Breast epithelium (tissue), 4 donors: ENCODE measurements at places on chromosomes 3 and 15.

GRCh38 chr3:35777563-35778554 lies 138.5 kb downstream of the ARPP21 start:
- no peak for DNase-seq

- DNase-seq: no peak
Observed at GRCh38 chr3:49793486-49794085, 6.1 kb downstream of the CDHR4 start.

- peak; percentile 73 for DNase-seq
Observed at GRCh38 chr3:126208606-126209256, 28.3 kb upstream of the ALDH1L1 start.

DNA sequence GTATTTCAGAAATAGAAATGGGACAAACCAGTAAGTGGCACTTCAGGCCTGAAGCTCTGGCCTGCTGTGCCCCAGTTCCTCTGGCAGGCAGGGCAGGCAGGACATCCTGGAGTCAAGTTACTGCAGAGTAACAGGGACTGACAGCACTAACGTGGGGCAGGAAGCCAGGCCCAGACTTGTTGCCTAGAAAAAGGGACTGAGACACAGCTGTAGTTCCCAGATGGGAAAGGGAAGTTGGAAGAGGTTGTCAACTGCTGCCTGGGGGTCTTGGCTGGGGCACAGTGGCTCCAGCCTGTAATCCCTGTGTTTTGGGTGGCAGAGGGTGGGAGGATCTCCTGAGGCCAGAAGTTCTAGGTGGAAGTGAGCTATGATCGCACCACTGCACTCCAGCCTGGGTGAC lies 171.9 kb downstream of the FMN1 start:
- peak; percentile 61 for DNase-seq

GRCh38 chr3:88586121-88586640 lies 436.4 kb downstream of the C3orf38 start:
- DNase-seq: no peak

GRCh38 chr15:77528290-77528967 lies 104.3 kb downstream of the LINGO1 start:
- no peak for DNase-seq

DNA sequence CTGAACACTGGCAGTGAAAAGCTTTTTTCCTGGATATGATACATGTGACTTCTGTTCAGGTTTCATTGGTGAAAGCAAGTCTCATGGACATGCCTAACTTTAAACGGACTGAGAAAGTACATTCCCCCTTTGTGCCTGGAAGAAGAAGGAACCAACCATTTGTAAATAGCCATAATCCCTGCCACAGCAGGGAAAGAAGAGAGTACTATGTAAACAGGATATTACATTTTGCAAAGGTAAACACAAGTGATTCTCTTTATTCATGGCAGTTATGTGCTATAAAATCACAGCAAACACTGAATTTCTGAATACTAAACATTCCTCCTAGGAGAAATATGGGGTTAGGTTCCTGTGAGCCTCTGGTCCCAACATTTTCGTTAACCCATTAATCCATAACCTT lies 46.8 kb downstream of the PRICKLE2 start:
- no peak for DNase-seq

DNA sequence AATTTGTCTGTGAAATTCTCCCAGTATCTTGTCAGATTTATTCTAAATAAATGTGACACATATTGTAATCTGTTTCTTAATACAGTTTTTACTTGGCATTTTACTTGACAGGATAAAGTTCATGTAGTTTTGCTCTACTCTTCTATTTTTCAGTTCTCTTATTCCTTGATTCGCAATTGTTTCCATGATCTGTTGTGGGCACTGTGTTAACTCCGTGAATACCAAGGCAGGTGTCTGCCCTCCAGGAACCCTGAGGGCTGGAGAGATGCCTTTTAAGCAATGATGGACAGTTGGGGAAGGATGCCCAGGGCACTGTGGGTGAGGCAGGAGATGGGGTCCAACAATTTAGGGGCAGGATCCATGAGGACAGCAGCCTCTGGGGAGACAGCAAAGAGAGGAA lies 3.1 kb downstream of the CLDN11 start:
- no peak for DNase-seq

DNA sequence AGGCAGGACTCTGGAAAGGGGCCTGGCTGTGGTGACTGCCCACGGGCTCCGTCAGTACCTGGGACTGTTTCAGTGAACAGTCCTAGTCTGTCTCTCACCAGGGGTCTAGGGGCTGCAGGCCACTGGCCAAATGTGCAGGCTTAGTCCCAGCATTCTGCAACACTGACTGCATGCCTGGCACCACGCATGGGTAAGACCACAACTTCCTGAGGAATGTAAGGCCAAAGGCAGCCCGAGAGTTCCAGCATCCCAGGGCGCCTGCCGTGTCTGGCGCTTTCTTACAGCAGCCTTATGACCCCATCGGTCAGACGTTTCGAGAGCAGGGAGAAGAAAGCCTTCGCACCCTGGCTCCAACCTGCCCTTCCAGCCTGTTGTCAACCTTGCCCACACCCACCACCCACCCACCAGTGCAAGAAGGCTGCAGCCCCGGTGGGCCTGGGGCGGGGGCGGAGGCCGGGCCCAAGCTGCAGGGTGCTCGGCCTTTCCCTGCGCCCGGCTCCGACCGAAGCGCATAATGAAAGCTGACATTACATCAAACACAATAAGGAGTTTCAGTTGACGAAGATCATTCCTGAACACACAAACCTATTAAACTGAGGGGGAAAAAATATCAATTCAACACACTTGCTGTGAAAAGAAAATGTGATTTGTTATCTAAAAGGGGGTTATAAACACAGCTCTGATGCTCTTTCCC lies 29.5 kb upstream of the TMEM115 start:
- DNase-seq: peak; percentile 39

GRCh38 chr3:123705488-123706285 lies 120.8 kb upstream of the HACD2 start:
- DNase-seq: no peak

GRCh38 chr15:52546031-52546751 lies 17.5 kb upstream of the MYO5A start:
- no peak for DNase-seq

- no peak for DNase-seq
Observed at GRCh38 chr15:75107908-75108838, 84.8 kb downstream of the PPCDC start.

DNA sequence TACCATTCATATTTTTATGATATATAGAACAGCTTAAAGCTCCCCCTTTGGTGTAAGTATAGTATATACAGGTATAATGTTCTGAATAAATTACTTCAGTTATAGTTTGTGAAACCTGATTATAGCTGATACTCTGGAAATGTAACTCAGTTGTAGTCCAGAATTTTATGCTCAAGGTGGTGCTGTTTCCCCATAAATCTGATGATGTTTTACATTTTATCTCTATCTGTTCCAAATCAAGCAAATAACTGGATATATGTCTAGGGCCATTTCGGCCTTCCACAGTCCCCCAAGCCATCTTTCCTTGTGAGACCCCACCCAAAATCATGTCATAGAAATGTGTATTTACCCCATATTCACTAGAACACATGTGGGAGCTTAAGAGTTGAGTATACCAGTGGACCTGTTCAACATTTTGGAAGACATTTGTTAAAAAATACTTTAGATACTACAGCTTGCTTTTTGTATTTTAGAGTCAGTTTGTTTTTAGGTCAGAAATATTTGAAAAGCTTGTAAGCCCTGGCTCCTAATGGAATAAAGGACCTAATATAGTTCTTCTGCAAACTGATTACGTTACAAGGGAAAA lies 107.1 kb downstream of the ATG7 start:
- DNase-seq: no peak

DNA sequence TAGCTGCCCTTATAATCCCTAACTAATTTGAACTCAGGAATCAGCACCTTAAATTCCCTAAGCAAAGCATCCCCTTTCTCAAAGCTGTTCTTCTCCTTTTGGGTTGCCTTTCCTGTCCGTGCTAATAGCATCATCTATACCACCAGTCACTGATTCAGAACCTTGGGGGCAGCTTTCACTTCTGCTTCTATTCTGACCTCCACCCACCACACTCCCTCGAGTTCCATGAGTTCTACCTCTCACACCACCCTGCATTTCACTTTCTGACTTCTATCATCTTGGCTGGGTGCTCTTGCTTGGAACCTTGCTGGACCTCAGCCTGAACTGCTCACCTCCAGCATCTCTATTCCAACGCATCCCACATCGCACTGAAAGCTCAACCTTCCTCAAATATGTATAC lies 55.4 kb upstream of the KCNMB2 start:
- DNase-seq: no peak

GRCh38 chr3:190491533-190492054 lies 22.3 kb upstream of the IL1RAP start:
- DNase-seq: no peak

GRCh38 chr3:127955728-127956127 lies 40.7 kb downstream of the KBTBD12 start:
- DNase-seq: no peak

DNA sequence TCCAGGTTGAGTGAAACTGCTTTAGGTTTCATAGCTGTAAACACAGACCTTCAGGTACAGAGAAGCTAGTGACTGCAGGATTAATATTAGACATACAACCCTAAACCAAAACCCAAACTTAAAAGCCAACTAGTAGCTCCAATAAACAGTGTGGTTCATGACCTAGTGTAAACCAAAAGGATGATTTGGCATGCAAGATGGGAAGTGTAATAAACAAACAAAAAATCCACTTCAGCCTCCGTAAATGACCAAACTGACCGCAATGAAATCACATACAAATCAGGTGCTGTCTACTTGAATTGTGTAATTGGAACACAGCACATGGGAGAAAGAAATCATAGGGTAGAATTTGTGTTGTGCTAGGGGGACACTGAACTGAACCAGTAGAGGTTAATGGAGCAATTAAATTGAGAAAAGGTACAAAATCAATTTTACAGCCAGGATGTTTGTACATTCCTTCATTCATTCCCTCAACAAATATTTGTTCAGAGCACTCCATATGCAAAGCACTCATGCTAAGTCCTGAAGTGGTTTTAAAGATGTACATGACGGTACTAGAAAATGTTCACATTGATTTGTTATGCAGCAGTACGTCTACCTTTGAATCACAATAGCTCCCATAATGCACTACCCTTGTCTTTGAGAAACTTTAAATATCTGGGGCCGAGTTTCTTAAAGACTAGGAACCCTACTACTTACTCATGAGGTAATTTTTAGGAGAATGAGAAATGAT lies 21.4 kb upstream of the CHST2 start:
- no peak for DNase-seq

- peak; percentile 91 for DNase-seq
Observed at GRCh38 chr3:111859061-111859973, at the start of gene PHLDB2. Gene PHLDB2 (plus strand): TSS chr3:111859265. CDS start chr3:111884078, 24,813 bp downstream.

DNA sequence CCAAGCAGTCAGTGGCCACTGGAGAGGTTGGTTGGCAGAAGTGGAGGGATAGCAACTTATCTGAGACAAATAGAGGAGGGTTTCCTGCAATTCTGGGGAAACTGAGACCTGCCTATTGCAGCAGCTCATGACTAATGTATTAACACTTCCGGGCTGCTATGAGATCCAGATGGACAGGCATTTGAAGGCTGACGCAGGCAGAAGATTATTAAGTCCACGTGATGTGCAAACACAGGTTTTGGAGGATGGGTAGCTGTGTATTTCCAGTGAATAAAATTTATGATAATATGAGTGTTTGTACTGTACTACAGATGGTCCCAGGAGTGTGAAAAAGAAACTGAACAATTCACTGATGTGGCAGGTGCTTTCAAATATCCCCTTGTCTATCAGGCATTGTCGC lies 28.5 kb upstream of the CFAP161 start:
- DNase-seq: no peak

DNA sequence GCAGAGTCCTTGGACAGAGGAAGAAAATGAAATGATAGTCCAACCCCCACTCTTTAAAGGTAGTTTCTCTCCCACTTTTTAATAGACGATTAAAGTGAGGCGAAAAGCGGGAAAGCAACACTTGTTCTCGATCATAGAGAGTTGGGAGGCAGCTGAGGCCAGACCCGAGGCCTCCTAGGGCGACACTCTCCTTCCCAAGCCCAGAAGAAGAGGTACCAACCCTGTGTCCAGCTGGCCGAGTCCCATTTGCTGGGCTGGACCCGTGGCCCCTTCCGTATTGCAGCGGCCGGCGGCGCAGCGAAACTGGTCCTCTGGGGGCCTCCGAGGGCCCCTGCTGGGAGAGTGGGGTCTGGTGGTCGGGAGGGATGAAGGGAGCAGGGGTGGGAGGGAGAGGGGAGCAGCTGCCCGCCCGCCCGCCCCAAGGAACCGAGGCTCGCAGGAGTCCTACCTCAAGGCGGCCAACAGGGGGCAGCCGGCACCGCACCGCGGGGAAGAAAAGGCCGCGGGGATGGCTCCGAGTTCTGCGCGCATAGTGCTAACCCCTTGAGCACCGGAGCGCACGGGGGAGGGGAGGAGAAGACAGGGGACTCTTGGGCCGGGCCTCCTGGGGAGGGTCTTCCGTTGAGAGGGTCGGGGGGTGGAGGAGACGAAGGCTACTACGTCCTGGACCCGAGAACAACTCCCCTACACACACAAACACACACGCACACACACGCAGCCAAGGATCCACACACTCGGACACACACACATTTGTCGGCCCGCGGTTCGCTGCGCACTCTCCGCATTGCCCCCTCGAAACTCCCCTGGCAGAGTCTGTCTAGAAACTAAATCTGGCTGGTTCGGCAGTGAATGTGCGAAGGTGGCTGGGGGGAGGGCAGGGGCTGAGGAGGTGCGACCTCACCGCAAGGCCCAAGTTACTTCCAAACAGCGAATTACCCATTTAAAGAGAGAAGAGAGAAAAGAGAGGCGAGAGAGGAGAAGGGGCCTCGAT lies 2.0 kb downstream of the WNT5A start:
- DNase-seq: peak; percentile 54

DNA sequence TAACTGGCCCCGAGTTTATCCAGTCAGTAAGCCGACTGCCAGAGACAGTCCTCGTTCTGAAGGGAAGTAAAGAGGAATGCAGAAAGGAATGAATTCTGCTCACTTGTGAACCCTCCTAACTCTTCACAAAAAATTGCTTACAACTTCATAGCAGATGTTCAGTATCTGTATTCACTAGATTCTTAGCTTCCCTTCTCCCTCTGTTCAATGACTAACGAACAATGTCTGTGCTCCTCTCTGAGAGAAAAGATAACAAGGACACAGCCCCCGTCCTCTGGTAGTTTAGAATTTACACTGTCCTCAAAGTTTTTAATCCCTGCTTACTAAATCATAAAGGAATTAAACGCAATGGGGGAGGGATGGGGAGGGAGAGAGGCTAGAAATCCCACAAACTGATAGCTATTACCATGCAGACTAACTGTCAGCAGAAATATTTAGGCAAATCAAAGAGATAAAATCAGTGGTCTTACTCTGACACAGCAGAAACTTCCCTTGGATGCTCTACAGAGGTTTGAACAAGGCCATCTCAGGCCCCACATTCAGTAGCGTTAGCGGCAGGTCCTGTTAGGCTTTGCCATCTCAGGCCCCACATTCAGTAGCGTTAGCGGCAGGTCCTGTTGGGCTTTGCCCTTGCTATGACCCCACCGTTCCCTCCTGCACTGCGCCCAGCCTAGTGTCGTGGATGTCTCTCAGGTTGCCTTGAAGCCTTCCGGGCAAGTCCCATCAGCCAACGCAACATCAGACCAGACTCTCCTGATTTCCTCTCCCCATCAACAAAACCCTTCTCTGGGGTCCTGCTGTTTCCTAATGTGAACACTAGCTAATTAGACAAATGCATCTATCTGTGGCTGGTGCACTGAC lies 23.4 kb downstream of the NRROS start:
- DNase-seq: peak; percentile 27

- DNase-seq: no peak
Observed at GRCh38 chr15:92958105-92958504, 58.0 kb downstream of the CHD2 start.

- DNase-seq: no peak
Observed at GRCh38 chr3:20147361-20147760, 38.6 kb downstream of the SGO1 start.
